ENCODE measurements at places on chromosomes 16 and 17. TPM values are rescaled to one million over a fixed set of nuclear protein-coding genes. Genes with fewer than 3 reads are reported as not detected.
A peak's percentile ranks its signal among the peaks of the same experiment; 100 is the strongest.

DNA sequence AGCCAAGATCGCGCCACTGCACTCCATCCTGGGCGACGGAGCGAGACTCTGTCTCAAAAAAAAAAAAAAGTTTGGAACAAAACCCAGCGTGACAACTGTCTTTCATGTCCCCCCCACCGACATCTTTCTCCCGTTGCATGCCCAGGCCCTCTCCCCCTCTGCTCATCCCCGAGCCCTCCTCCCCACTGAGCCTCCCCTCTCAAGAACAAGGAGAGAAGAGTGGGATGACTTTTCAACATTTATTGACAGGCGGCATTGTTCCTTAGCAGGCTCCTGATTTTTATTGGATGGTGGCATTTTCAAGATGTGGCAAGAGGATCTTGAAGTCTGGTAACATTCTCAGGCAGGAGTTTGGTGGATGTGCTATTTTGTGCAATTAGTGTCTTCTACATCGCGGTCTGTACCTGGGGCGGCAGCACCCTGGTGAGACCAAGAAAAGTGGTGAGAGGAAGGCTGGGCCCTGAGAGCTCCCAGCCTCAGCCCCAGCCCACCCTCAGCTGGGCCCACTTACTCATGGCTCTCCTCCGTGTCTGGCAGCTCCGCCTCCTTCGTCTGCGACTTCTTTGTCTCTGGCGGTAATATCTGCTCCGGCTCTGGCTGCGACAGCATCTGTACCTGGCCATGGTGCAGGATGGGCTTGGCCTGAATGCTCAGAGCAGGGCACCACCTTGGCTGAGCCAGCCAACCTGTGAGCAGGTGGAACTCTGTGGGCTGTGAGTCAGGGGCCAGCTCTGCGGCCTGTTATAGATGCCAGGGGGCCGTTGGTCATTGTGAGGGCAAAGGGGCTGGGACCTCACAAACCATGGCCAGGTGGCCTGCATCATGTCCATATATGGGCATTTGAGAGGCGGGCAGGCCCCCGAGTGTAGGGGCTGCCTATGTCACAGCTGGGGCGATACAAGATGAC lies at the start of gene PRM1:
TSS of gene PRM1 (minus strand) at position 715 of the 907 bp plus-strand sequence. CDS start at position 623, 92 bp downstream.
- H3K4me1 ChIP-seq, result peaks cover 6% of the 10 kb centered on the region
- no peaks in the 10 kb centered on the region for H3K36me3 ChIP-seq
- no peaks in the 10 kb centered on the region for H3K27me3 ChIP-seq
- DNase-seq, result no peak
- no peak within 1 kb of the TSS for H3K4me3 ChIP-seq

Gene PDIA2
- 0.36 TPM for total RNA-seq

- DNase-seq, result no peak
- no peaks in the 10 kb centered on the region for H3K27me3 ChIP-seq
- no peak overlapping the region for H3K4me3 ChIP-seq
- H3K27ac ChIP-seq, result no peak overlapping the region
- H3K4me1 ChIP-seq, result peaks cover 12% of the 10 kb centered on the region
These were observed 49.6 kb upstream of the PLCG2 start for GRCh38 chr16:81729451-81729850.

DNA sequence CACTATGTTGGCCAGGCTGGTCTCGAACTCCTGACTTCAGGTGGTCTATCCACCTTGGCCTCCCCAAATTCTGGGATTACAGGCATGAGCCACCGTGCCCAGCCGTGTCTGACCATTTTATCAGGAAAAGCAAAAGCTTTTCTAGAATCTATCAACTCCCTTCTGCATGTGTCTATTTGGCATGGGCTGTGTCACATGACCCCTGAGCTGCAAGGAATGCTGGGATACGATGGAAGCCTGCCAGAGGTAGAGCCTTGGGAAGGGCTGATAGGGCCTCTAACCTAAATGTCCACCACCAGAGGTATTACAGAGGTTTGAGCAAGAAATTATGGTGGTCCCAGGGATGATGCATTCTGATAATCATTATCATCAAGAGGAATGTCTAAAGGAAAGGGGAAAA lies 616.2 kb downstream of the WWOX start:
- no peaks in the 10 kb centered on the region for H3K36me3 ChIP-seq
- H3K4me1 ChIP-seq, result no peaks in the 10 kb centered on the region
- no peak for DNase-seq
- no peak overlapping the region for H3K4me3 ChIP-seq
- H3K27me3 ChIP-seq, result no peaks in the 10 kb centered on the region

DNA sequence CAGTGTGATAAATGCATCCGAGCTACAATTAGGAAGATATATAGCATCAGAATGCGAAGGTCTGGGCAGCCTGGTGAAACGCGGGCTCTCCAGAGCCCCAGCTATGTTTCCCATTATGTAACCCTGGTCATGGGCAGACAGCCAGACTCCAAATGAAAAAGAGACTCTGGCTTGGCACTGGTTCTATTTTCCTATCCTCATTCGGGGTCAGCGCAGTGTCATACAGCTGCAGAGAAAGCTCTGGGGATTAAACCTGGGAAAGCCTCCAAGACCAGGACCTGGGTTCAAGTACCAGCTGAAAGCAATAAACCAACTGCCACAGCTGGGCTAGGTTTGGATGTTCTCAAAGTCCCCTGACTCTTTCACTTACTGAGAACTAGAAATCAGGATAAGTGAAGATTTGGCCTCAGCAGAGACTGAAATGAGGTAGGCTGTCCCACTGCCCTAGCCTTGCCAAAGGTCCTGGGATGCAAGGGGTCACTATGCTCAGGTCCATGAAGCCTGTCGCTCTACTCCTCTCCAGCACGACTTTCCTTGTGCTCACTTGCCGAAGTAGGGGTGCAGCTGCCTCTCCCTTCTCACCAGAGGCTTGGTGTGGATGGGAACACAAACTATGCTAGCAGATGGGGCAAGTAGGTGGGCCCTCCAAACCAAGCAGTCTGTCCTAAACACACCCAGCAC lies 123.8 kb downstream of the SMG6 start:
- H3K4me3 ChIP-seq, result no peak overlapping the region
- no peak overlapping the region for H3K27ac ChIP-seq
- no peak for DNase-seq
- H3K4me1 ChIP-seq, result no peaks in the 10 kb centered on the region
- H3K27me3 ChIP-seq, result no peaks in the 10 kb centered on the region
- peaks cover 34% of the 10 kb centered on the region for H3K36me3 ChIP-seq

Gene ANKRD40
- 21.7 TPM for total RNA-seq

DNA sequence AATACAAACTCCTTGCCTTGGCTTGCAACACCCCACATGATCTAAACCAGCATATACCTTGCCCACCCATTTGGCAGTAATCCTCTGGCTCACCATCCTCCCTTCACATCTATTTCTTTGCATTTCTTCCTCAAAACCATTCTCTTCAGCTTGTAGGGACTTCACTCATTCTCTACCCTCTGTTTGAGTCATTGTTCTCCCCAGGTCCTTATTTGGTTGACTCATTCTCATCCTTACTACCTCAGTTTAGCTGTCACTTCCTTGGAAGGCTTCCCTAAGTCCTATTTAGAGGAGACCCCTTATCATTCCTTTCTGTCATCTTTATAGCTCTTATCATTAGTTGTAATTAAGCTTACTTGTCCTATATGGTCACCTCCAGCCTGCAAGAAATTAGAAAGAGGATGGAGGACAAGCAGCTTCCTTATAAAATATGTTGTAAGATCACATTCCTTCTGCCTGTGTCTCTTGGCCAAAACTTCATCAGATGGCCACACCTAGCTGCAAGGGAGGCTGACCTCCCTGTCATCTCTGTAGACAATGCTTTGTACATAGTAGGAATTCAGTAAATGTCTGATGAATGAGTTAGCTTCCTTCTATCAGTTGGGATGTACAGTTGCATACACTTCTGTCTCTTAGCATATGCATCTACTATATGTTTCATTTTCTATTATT lies 1.7 kb downstream of the TTC19 start:
- no peak overlapping the region for H3K27ac ChIP-seq
- peaks cover 11% of the 10 kb centered on the region for H3K4me1 ChIP-seq
- DNase-seq, result no peak
- H3K4me3 ChIP-seq, result peak overlapping the region; percentile 85
- peaks cover 6% of the 10 kb centered on the region for H3K36me3 ChIP-seq

DNA sequence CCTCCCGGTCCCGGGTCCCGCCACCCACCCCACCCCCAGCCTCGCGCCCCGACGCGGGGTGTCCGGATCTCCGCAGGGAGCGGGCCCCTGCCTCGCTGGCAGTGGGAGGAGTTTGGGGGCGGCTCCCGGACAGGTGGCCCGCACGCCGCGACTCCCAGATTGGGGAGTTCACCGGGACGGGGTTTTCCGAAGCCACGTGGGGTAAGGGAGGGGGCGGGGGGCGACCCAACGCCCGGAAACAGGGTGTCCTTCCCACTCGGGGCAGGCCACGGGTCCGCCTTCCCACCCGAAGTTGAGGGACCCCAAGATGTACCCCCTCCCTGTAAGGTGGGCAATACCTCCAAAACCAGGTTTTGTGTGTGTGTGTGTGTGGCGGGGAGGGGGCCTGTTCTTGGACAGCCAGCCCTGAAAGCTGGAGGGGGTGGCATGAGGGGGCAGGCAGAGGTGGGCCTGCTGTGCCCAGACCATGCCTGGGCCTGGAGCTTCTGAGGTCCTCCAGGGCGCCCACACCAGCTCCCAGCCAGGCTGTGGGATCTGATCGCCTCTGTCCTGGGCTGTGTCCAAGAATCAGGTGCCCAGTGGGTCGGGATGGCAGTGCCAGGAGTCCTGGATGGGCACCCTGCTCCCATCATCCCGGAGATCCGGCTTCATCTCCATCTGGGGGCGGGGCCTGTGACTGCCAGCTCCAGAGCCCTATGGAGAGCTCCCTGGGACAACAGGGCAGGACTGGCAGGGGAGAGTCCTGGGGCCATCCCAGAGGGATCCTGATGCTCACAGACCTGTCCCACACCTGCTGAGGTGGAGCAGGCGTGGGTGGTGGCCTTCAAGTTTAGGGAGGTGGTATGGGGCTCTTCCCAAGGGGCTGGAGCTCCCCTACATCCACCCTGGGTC lies 767 bp downstream of the SYNGR2 start:
- no peaks in the 10 kb centered on the region for H3K27me3 ChIP-seq
- H3K27ac ChIP-seq, result peak overlapping the region; percentile 94
- no peak for DNase-seq
- H3K4me3 ChIP-seq, result peak overlapping the region; percentile 70
- H3K4me1 ChIP-seq, result peaks cover 38% of the 10 kb centered on the region

Gene MMP25
- 0.35 TPM for total RNA-seq

DNA sequence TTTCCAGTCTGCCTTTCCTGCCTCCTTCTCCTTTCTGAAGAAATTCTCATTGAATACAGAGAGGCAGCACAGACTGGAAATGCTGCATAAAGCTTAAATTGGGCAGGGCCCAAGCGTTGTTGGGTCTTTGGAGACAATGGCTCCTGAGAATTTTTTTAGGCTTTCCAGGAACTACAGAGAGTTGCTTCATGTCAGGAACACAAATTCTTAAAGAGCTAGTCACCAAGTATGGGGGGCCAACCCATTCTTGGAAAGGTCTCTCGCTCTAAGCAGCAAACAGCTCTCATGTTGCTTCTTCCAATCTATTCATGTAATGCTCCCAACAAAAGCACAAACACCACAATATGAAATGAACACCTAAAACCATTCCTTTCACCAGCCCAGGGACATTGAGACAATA lies 6.9 kb downstream of the HNF1B start:
- H3K36me3 ChIP-seq, result peaks cover 5% of the 10 kb centered on the region
- no peak for DNase-seq
- 0 out of 2 replicates have a peak, but pooled peaks cover 4% of the 10 kb centered on the region for H3K4me1 ChIP-seq
- H3K27me3 ChIP-seq, result no peaks in the 10 kb centered on the region

Gene HS3ST3A1
- total RNA-seq, result 0.21 TPM

GRCh38 chr17:45143094-45143670 lies 5.1 kb upstream of the HEXIM1 start:
- H3K27me3 ChIP-seq, result no peaks in the 10 kb centered on the region
- no peaks in the 10 kb centered on the region for H3K36me3 ChIP-seq
- DNase-seq, result no peak

Gene KLHL36
- 45.4 TPM for total RNA-seq

Gene FAM20A
- total RNA-seq, result not detected

Gene USP6
- total RNA-seq, result 0.13 TPM
